Karpas-422 (cell line): ENCODE measurements at places on chromosomes 16 and 17. TPM values are rescaled to one million over a fixed set of nuclear protein-coding genes. Genes with fewer than 3 reads are reported as not detected.
A peak's percentile ranks its signal among the peaks of the same experiment; 100 is the strongest.

DNA sequence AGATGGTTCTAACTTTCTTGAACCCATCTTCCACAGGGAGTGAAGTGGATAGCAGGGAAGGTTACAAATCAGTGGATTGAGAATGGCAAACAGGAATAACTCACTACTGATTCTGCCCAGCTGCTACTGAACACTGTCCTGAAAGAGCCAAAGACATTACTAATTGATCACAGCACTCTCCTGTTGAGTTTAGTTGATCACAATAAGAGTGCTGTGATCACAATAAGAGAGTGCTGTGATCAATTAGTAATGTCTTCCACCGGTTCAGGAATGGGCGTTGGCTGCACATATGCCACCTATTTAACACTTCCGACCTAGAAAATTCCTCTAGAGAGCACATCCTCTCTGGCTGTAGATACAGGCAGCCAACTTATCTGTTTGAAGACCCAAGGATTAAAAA lies 11.4 kb downstream of the CFAP97D1 start:
- H3K4me3 ChIP-seq: no peak overlapping the region
- H3K27me3 ChIP-seq: no peaks in the 10 kb centered on the region
- no peaks in the 10 kb centered on the region for H3K36me3 ChIP-seq

The LITAFD gene
- total RNA-seq: 0.45 TPM in 1 of 2 replicates, not detected in the other

- H3K4me1 ChIP-seq: no peaks in the 10 kb centered on the region
- no peak for DNase-seq
- no peak overlapping the region for H3K4me3 ChIP-seq
- H3K27me3 ChIP-seq: no peaks in the 10 kb centered on the region
These were observed 36.4 kb upstream of the CES5A start for GRCh38 chr16:55911616-55912015.

The HYDIN gene
- total RNA-seq: not detected in 2 replicates

The SLC5A11 gene
- total RNA-seq: 0.11 and 0.15 TPM in 2 replicates

DNA sequence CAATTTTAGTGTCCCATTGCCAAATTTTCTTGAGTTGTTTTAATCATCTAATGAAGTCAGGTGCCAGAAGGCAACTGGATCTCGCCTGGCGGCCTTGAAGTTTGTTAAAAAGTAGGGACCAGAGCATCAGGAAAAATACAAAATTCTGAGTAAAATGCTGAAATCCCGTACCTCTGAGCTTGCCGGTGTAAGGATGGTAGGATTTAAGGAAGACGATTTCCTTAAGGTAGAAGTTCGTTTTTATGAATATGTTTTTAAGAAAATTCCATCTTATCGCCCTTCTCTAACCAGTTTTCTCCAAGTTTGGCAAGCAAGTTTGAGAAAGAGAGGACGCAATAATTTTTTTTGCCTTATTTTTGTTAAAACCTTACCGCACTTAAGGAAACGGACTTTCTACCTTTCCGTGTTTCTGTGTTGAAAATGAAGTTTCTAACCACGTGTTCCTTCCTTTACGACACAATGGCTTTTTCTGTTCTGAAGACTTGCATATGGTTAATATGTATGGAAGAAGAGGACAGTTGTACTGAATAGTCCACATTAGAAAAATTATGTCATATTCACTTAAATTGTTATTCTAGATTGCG lies 748 bp downstream of the ATF7IP2 start:
- peaks cover 26% of the 10 kb centered on the region for H3K4me1 ChIP-seq
- H3K4me3 ChIP-seq: peak overlapping the region; percentile 87

The FHOD1 gene
- total RNA-seq: 29.1 and 33.1 TPM in 2 replicates

DNA sequence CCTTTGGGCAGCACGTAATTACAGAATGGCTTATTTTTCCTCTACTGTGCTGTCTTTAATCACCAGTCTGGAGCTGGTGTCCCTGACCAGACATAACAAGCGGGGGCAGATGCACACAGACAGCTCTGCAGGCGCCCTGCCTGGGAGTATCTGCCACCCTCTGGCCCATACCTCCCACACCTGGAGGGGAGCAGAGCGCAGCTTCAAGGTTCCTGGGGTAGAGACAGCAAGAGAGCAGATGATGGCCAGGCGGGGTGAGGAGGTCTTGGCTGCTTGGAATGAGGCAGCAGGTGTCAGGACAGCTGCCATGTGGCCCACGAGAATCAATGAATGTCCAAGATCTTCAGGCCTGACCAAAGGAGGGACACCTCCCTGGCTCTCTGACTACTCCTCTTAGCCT lies 23.8 kb downstream of the TMEM94 start:
- no peaks in the 10 kb centered on the region for H3K36me3 ChIP-seq
- H3K27ac ChIP-seq: no peak overlapping the region
- H3K27me3 ChIP-seq: no peaks in the 10 kb centered on the region
- H3K4me3 ChIP-seq: no peak overlapping the region
- no peaks in the 10 kb centered on the region for H3K4me1 ChIP-seq
- no peak for DNase-seq

The CDR2L gene
- total RNA-seq: not detected in 2 replicates

The TBC1D3C gene
- not detected in 2 replicates for total RNA-seq

The MPDU1 gene
- total RNA-seq: 25.4 and 27.0 TPM in 2 replicates

- no peak for DNase-seq
- no peaks in the 10 kb centered on the region for H3K4me1 ChIP-seq
- no peaks in the 10 kb centered on the region for H3K36me3 ChIP-seq
- no peak overlapping the region for H3K4me3 ChIP-seq
- no peaks in the 10 kb centered on the region for H3K27me3 ChIP-seq
These were observed 155.4 kb upstream of the FOXF1 start for GRCh38 chr16:86354641-86355513.

- H3K27ac ChIP-seq: no peak overlapping the region
- no peak for DNase-seq
- H3K36me3 ChIP-seq: no peaks in the 10 kb centered on the region
- H3K4me1 ChIP-seq: no peaks in the 10 kb centered on the region
These were observed 22.1 kb downstream of the NOS2 start for GRCh38 chr17:27778183-27778582.

The MYO1D gene
- total RNA-seq: 2.5 and 5.6 TPM in 2 replicates

GRCh38 chr17:16439811-16440351 lies 24.5 kb downstream of the TRPV2 start:
- H3K27ac ChIP-seq: peak overlapping the region; percentile 91
- no peaks in the 10 kb centered on the region for H3K27me3 ChIP-seq
- DNase-seq: peak; percentile 67
- H3K36me3 ChIP-seq: peaks cover 42% of the 10 kb centered on the region
- peak overlapping the region; percentile 98 for H3K4me3 ChIP-seq

The CD300E gene
- total RNA-seq: not detected in 2 replicates

The SPATA22 gene
- total RNA-seq: not detected in 2 replicates

GRCh38 chr17:82076785-82077591 lies 11.4 kb upstream of the DUS1L start:
- no peak for DNase-seq
- peaks cover 6% of the 10 kb centered on the region; the same call in 1 of the 2 replicates for H3K4me1 ChIP-seq
- H3K36me3 ChIP-seq: no peaks in the 10 kb centered on the region; the same call in 1 of the 2 replicates
- H3K27ac ChIP-seq: no peak overlapping the region
- H3K27me3 ChIP-seq: no peaks in the 10 kb centered on the region

The TBC1D26 gene
- total RNA-seq: not detected in 2 replicates

The TMEM238L gene
- not detected in 2 replicates for total RNA-seq

The ITGB4 gene
- total RNA-seq: 0.11 and 0.19 TPM in 2 replicates

DNA sequence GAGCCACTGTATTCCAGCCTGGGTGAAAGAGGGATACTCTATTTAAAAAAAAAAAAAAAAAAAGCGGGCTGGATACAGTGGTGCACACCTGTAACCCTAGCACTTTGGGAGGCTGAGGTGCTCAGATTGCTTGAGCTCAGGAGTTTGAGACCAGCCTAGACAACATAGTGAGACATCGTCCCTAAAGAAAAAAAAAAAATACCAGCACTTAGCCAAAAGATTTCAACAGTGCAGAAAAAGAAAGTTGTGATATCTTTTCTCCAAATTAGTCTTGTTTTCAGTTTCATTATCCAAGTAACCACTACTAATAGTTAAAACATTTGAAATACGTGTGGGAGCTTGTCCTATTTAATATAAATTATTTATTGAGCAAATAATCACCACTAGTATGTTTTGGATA lies 48.7 kb downstream of the TENT4B start:
- H3K4me3 ChIP-seq: no peak overlapping the region
- no peak overlapping the region for H3K27ac ChIP-seq
- H3K4me1 ChIP-seq: peaks cover 18% of the 10 kb centered on the region
- DNase-seq: no peak
- H3K27me3 ChIP-seq: no peaks in the 10 kb centered on the region
- H3K36me3 ChIP-seq: no peaks in the 10 kb centered on the region

DNA sequence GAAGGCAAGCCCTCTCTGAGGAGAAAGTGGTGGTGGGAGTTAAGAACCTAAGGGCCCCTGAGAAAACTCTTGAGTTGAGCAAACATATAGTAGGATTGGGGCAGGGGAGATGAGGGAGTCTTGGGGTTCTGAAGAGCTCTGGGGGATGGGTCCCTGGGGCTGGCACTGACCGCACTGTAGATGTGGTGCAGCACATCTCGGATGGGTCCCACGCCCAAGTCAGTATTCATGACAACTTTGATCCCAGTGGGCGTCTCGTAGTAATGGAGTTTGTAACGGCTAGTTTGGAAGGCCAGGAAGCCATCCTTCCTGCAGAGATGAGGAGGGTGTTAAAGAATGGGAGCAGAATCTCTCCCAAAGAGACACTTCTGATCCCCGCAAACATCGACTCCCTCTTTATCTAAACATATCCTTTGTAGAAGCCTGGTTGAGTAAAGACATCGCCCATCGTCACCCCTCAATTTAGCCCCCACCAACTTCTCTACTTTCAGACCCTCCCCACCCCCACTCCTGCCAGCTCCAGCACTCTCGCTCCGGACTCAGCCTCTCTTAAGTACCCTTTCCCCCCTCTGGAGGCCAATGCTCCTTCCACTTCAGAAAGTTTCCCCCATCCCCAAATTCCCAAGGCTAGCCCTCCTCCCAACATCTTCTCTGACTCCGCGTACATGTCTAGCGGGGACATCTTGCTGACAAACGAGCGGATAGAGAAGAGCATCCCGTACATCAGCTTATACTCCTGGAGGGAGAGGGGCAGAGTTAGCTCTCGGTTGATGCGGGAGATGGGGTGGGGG lies 710 bp downstream of the TRAPPC1 start:
- H3K4me1 ChIP-seq: peaks cover 46% of the 10 kb centered on the region
- H3K4me3 ChIP-seq: peak overlapping the region; percentile 98
- H3K36me3 ChIP-seq: peaks cover 10% of the 10 kb centered on the region; the same call in 1 of the 2 replicates

DNA sequence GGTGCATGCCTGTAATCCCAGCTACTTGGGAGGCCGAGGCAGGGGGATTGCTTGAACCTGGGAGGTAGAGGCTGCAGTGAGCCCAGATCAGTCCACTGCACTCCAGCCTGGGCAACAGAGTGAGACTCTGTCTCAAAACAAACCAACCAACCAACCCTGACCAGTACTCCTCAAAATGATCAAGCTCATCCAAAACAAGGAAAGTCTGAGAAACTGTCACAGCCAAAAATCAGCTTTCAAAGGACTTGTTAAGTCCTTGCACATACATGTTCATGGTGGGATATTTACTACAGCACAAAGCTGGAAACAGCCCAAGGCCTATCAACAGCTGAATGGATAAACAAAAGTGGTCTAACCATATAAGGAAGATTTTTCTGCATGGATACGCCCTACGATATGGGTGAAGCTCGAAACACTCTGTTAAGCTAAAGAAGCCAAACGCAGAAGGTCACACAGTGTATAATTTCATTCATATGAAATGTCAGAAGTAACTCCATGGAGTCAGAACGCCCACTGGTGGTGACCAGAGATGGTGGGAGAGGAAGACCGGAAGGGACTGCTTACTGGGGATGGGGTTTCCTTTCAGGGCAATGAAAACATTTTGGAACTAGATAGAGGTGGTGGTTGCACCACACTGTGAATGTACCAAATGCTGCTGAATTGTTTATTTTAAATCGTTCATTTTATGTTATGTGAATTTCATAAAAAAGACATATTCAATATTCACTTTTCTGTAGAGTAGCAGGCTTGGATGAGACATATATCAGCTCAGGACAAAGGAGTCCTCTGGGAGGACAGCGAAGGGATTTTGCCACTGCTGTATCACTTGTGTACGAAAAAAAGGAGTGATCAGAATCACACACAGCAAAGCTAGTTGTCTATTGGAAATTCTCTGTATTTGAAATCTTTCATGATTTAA lies 17.7 kb downstream of the CCL17 start:
- no peak overlapping the region for H3K4me3 ChIP-seq
- no peaks in the 10 kb centered on the region for H3K36me3 ChIP-seq
- H3K27me3 ChIP-seq: no peaks in the 10 kb centered on the region
- H3K4me1 ChIP-seq: peaks cover 9% of the 10 kb centered on the region
- DNase-seq: peak; percentile 69

DNA sequence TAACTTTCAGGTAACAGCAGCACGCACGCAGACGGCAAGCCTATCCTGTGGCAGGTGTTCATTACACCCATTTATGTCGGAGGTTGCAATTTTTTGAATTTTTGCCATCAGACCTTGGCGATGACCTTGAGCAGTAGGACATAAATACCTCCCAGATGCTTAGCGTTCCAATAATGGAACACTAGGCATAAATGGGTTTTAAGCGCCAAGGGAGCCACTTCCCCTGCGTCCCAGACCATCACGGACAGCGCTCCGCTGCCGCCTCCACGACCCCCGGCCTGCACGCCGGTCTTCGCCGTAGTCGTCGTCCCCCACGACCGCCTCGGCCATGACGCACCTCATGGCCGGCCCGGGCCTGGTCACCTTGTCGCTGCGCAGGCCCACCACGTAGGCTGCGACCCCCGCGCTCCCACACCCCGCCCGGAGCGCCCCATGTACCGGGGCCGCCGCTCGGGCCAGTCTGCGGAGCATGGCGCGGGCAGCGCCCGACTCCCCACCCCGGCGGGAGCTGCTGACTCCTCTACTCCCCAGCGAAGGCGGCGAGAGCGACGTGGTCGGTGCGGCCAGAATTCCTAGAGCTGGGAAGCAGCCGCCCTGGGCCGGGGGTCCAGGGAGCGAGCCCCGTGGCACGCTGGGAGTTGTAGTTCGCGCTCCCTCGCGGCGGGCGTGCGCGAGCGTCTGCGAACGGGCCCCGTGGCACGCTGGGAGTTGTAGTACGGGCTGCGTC lies 22.7 kb downstream of the TMEM235 start:
- DNase-seq: peak; percentile 85
- peak overlapping the region; percentile 63 for H3K4me3 ChIP-seq
- H3K27me3 ChIP-seq: no peaks in the 10 kb centered on the region
- H3K36me3 ChIP-seq: no peaks in the 10 kb centered on the region

DNA sequence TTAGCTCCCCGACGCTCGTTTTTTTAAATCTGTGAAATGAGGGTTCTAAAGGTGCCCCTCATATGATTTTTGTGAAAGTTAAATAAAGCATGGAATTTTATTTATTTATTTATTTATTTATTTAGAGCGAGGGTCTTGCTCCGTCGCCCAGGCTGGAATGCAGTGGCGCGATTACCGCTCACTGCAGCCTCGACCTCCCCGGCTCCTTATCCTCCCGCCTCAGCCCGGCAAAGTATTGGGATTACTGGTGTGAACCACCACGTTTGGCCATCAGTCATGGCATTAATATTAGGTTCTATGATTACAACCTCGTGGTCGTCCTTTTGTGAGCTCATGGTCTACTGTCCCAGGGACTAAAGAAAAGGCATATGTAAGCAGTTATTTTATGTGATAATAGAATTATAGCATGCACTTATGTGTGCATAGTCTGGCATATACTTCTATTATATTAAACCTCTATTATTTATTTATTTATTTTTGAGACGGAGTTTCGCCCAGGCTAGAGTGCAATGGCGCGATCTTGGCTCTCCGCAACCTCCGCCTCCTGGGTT lies 557 bp upstream of the LUC7L start:
- peaks cover 27% of the 10 kb centered on the region for H3K36me3 ChIP-seq
- peak; percentile 50 for DNase-seq
- no peaks in the 10 kb centered on the region for H3K27me3 ChIP-seq
- no peak overlapping the region for H3K27ac ChIP-seq
- H3K4me1 ChIP-seq: peaks cover 24% of the 10 kb centered on the region

The GALNS gene
- 18.1 and 26.8 TPM in 2 replicates for total RNA-seq

GRCh38 chr17:33287096-33287725 lies 5.9 kb downstream of the ASIC2 start:
- no peak overlapping the region for H3K4me3 ChIP-seq
- H3K4me1 ChIP-seq: no peaks in the 10 kb centered on the region
- no peak overlapping the region for H3K27ac ChIP-seq
- no peak for DNase-seq
- no peaks in the 10 kb centered on the region for H3K27me3 ChIP-seq
- no peaks in the 10 kb centered on the region for H3K36me3 ChIP-seq

The TTYH2 gene
- 1.1 TPM in 1 of 2 replicates, not detected in the other for total RNA-seq
